Inflammatory macrophage treated with lipopolysaccharide for 4 hours (primary cell): ENCODE measurements at places on chromosomes 7 and 10.

GRCh38 chr10:3226960-3227744 is 54.6 kb upstream of the PITRM1 start:
- DNase-seq = no peak

DNA sequence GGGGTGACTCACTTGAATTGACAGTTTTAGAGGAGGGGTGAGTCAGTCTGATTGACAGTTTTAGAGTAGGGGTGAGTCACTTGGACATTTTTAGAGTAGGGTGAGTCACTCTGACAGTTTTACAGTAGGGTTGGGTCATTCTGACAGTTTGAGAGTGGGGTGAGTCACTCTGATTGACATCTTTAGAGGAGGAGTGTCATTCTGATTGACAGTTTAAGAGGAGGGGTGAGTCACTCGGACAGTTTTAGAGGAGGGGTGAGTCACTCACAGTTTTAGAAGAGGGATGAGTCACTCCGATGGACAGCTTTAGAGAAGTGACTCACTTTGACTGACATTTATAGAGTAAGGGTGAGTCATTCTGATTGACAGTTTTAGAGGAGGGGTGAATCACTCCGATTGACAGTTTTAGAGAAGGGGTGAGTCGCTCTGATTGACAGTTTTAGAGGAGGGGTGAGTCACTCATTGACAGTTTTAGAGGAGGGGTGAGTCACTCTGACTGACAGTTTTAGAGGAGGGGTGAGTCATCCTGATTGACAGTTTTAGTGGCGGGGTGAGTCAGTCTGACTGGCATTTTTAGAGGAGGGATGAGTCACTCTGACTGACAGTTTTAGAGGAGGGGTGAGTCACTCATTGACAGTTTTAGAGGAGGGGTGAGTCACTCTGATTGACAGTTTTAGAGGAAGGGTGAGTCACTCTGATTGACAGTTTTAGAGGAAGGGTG is 595.9 kb downstream of the DNAJB6 start:
- DNase-seq = peak; percentile 0

DNA sequence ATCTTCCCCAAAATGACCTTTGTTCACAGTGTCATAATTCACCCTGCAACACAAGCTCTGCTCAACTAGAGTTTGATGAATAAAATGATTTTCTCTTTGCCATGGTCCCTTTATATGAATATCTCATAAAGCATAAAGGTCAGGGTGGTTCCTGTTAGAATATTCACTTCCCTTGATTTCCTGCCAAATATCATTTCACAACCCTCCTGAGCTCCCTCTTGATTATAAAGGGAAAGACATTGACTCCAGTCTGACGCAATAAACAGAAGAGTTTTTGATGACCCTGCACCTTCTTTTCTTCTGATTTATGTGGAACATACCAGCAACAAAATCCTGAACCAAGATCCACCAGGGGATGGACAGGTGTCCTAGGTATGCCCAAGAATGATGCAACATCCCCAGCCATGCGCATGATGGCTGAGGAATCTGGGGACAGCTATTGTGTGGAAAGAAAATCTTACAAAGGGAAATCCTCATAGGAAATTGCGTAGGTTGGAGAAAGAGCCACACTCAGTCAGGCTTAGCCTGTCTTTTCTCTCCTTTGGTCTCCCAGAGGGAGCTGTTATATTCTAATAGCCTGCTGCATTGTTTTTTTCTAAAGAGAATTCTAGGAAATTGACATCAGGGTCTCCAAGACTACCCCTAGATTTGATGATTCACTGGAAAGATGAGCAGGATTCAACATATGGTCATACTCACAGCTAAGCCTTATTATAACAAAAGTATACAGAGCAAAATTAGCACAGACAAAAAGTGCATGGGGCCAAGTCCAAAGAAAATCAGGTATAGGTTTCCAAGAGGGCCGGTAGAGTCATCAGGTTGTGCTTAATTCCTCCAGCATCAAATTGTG is 18.8 kb downstream of the IFIT3 start:
- peak; percentile 93 for DNase-seq

- no peak for DNase-seq
These were observed 67.6 kb downstream of the CREB3L2 start for GRCh38 chr7:137934176-137934826.

GRCh38 chr10:98411768-98412167 is 3.2 kb downstream of the PYROXD2 start:
- no peak for DNase-seq

DNA sequence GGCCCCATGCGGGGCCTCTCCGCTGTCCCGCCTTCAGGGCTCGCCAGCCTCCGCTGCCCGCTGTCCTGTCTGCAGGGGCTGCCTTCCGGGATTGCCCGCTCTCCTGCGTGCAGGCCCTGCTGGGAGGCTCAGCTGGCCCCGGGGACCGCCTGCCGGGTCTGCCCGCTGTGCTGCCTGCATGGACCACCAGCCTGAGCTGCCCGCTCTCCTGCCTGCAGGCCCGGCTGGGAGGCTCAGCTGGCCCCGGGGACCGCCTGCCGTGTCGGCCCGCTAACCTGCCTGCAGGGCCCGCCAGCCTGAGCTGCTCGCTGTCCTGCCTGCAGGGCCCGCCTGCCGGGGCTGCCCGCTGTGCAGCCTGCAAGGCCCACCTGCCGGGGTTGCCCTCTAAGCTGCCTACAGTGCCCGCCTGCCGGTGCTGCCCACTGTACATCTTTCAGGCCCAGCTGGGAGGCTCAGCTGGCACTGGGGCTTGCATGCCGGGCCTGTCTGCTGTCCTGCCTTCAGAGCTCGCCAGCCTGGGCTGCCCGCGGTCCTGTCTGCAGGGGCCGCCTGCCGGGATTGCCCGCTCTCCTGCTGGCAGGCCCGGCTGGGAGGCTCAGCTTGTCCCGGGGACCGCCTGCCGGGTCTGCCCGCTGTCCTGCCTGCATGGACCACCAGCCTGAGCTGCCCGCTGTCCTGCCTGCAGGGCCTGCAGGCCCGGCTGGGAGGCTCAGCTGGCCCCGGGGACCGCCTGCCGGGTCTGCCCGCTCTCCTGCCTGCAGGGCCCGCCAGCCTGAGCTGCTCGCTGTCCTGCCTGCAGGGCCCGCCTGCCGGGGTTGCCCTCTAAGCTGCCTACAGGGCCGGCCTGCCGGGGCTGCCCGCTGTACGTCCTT is 165.1 kb downstream of the GLRX3 start:
- no peak for DNase-seq

GRCh38 chr10:111109501-111110242 is 32.8 kb downstream of the ADRA2A start:
- no peak for DNase-seq

DNA sequence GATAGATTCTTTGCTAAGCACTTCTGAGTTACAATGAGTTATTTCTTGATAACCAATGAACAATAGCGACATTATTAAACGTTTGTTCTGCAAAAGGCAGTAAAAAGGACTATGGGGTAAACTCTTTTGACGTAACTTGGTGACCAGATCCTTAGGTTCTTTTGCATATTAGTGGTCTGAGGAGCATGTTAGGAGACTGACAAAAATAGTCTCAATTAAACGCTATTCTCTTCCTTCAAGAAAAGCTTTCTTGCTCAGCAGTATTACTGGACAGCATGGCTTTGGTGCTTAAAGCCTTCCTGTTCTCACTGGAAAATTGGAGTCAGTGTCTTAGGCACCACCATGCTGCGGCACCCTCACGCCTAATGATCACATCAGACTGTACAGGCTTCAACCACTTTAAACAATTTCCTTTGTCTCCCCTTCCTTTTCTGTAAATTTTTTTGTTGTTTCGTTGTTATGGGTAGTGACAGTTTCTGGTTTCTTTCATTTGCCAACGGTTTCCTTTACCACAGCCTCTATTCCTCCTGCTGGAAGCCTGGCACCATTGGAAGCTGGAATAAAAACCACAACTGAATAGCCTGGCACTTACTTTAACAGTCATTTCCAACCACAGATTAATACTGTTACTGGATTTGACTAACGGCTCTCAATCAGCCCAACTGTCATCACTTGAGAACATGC is 49.2 kb upstream of the FAM133B start:
- no peak for DNase-seq

DNA sequence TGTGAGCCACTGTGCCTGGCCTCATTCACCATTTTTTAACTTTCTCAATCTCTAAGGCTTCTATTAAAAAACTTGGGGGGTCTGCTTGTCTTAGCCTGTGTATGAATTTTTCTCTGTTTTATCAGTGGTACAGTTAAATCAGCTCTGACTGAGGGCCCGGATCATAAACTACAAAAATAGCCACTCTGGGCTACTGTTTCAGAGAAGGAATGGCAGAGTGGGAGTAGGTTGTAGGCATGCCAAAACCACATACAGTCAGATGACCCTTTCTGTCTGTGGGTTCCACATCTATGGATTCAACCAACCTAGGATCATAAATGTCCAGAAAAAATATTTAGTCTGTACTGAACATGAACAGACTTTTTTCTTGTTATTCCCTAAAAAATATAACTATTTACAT is 21.3 kb downstream of the TBC1D12 start:
- no peak for DNase-seq

GRCh38 chr7:111873963-111874690 is 311.8 kb upstream of the IMMP2L start:
- DNase-seq = peak; percentile 27

DNA sequence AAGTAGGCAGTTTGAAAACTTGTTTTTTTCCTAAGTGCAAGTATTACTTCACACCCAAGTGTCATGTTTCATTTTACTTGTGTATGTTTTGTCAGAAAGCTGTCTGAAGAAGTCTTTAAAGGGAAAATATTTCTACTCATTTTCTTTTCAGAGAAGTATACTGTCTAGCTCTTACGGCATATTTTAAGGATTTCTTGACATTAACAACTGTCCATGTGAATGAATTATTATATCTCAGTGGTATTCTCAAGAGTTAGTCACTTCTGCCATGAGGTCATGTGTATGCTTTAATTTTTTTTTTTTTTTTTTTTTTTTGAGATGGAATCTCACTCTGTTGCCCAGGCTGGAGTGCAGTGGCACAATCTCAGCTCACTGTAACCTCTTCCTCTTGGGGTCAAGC is 229.5 kb downstream of the BICC1 start:
- no peak for DNase-seq

DNA sequence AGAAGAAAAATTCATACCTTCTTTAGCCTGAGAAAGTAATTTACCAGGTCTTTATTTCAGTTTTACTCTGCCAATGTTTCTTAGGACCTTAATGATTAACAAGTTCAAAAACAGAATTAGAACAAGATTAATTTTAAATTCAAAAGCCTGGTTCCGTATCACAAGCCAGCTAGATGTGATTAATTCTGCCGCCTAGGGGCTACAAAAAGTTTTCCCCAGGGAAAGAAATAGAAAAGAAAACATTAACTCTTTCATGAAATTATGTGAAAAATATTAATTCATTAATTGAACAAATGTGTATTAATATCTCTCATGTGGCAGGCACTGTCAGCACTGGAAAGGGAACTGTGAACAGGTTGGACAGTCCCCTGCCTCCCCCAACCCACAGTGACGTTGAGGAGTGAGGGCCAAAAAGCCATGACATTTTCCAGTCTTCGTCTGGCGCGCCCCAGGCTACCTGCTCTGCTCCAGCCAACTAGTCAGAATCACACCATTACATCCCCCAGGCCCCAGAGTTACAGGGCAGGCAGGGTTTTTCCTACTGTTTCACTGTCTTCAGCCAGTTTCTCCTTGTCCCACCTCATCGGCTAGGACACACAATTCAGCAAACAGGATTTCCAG is 20.1 kb downstream of the TMEM176A start:
- no peak for DNase-seq

DNA sequence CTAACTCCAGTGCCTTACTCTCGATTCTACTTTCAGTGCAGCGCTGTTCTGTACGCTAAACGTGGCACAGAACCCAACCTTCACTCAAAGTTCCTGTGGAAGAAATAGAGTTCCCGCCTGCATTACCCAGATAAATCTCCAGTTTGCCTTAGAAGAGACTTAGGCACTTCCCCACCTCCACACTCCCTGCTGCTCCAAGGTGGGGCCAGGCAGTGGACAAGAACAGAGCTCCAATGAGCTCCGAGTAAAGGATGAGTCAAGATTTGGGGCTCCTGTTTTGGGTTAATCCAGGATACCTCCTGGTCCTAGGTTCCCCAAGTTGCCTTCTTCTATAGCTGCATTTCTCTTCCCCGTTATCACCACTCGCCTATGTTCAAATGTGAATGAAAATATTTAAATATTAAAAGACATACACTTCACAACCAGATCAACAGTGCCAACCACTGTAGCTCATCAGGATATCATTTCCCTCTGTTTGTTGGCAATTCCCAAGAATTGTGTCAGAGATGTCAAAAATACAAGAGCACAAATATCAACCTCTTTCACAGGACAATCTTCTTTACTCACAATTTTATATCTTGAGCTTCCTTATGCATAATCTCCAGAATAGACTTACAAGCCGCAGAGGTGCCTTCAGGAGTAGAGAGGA is 48.0 kb downstream of the MALSU1 start:
- peak; percentile 55 for DNase-seq

DNA sequence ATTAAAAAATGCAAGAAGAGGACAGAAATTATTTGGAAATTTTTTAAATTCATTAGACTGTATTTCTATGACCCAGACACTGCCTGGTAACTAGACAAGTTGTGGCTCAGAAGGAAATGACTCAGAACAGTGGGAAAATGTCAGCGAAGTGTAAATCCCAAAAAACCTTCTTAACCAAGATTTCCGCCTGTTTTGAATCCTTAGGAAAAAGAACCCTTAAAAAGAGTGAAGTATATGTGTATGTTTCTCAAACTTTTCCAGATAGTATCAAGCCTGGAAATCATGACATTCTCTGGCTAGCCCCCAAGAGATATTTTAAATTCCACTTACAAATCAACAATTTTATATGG is 42.7 kb upstream of the PLXNA4 start:
- DNase-seq = no peak

DNA sequence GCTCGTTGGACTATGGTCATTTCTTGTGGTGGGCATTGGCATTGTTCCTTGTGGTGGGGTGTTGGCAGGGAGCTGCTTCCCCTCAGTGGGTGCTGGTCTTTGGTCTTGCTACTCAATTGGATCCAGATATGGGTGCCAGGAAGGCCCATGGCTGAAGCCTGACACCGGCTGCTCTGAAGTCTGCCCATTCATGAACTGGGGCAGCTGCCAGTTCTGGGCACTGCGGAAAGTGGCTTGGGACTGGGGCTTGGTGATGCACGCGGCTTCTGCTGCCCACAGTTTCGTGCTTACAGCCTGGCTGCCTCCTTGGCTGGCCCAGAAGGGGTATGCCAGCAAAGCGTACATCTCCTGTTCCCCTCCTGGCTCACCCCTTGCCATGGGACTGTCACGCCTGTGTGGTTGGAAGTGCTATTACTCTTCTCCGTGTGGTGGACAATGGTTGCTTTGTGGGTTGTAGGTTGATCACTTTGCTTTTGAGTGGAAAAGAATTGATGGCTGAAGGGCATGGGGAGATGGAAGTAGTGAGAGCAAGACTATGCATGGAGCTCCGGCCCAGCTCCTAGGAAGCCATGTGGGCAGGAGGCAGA is 54.7 kb downstream of the ADAMTS14 start:
- no peak for DNase-seq

GRCh38 chr7:25926009-25926408 is 226.0 kb upstream of the NFE2L3 start:
- no peak for DNase-seq

- DNase-seq = no peak
These were observed 76.9 kb downstream of the SLC13A1 start for GRCh38 chr7:123122916-123123315.
